CD4-positive, alpha-beta T cell (primary cell): ENCODE measurements at places on chromosomes 11 and 22.

GRCh38 chr22:47802421-47802820, 1040.0 kb downstream of the TBC1D22A start:
- DNase-seq, result no peak

GRCh38 chr22:24376586-24376985, 50.8 kb upstream of the ADORA2A start:
- DNase-seq, result no peak

DNA sequence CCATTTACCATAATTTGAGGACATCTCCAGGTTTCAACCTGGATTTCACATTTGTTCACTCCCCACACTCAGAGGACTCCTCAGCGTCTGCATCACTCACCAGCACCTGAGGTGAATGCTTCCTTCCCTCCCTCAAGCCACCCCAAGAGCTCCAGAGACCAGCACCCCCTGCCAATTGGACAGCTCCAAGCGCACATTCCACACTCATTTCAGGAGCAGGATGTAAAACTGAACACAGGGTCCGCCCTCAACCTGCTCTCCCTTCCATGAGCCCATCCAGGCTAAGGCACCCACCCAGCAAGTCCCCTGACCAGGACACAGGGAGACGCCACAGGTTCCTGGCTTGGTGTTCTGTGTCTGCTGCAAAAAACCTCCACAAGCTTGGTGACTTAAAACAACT, 3.9 kb downstream of the SCGB1D1 start:
- DNase-seq, result no peak

- DNase-seq, result no peak
Observed at GRCh38 chr11:68317147-68317785, 4.9 kb downstream of the LRP5 start.

- DNase-seq, result peak; percentile 16
Observed at GRCh38 chr22:24510637-24511625, 15.8 kb downstream of the UPB1 start.

GRCh38 chr22:24153353-24153752, 27.9 kb upstream of the SUSD2 start:
- DNase-seq, result peak; percentile 56

DNA sequence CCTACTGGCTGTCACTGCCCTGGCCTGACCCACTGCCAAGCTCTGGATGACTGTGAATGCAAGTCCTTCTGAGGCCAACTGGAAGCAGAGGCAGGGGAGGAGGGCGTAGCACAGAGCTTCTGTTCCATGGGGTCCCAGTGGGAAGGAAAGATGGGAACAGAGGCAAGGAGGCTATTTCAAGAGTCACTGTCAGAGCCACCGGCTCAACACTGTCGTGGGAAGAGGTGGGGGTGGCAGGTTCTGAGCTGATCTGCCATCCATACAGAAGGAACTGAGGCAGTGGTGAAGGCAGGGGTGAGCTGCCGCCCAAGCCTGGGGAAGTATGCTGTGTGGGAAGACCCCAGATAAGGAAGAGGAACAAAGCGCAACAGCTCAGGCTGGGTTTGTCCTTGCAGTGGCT, 54.7 kb downstream of the SGSM3 start:
- DNase-seq, result no peak

- no peak for DNase-seq
Observed at GRCh38 chr11:126857860-126858808, 142.4 kb downstream of the KIRREL3 start.

DNA sequence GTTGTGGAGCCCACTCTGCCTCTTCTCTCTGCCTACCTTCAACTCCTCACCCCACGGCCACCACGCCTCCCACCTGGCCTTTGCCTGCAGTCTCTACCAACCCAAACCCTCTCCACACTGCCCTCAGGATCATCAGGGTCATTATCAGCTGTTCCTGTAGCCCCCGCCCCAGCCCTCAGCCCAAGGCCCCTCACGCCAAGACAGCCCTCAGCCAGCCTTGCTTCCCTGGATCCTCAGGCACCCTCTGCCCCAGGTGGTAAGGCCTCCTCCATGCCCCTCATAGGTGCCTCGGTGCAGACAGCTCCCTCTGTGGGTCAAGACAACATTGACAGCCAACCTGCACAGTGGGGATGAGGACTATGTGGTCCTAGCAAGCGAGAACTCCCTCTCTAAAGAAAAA, 1.7 kb downstream of the SBF1 start:
- peak; percentile 65 for DNase-seq

- DNase-seq, result no peak
Observed at GRCh38 chr11:105609341-105609781, 512 bp upstream of the GRIA4 start.
